Muscle of leg (tissue), 16 donors: ENCODE measurements at places on chromosomes 6 and 20. TPM values are rescaled to one million over a fixed set of nuclear protein-coding genes. Genes with fewer than 3 reads are reported as not detected.
A peak's percentile ranks its signal among the peaks of the same experiment; 100 is the strongest.

KIF6 gene
- 1.4 TPM for polyA plus RNA-seq

DNA sequence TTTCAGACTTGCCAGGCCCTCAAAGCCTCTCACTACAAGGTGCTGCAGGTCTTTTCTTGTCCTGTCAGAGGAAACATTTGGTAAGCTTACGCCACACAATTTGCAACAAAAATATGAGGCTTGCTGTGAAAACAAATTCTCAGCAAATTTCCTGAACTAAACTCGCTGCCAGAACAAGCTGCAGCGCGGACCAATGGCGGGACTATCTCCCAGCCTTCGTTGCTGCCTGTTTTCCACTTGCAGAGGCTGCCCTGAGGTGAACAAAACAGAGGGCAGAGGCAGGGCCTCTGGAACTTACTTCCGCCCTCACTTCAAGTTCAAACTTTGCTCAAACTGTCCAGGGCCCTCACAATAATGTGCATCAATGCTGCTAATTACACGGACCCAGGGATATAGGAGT is 12.4 kb downstream of the UQCC2 start:
- DNase-seq, result no peak

DNA sequence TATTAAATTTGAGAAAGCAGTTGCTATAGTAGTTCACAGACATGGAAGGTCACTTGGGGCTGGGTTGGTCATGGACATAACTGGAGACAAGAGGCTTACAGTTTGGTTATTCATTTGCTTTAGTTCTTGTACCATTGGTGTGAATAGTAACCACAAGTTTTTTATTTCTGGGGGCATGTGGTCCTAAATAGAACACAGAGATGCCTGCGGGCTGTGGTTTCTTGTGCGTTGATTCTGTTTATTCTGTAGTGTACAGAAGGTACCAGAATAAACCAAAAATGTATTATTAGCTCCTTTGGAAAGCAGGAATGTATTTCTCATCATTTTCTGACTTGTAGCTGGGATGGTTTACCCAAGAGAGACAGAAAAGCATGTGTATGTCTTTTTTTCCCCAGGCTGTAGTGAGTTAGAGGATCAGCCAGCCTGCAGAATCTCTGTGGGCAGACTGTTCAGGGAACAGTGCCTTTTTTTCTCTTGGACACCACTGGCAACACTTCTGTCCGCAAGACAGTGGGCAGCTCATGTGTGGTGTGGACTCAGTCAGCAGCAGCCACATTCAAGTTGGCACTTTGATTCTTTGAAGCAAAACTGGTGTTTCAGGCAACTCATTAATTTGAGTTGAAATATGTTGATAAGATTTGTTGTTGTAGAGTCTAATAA is 122.1 kb downstream of the LRRC1 start:
- no peak for DNase-seq

GRCh38 chr6:1075444-1075843 is 236.5 kb upstream of the FOXQ1 start:
- DNase-seq, result peak; percentile 15

DNA sequence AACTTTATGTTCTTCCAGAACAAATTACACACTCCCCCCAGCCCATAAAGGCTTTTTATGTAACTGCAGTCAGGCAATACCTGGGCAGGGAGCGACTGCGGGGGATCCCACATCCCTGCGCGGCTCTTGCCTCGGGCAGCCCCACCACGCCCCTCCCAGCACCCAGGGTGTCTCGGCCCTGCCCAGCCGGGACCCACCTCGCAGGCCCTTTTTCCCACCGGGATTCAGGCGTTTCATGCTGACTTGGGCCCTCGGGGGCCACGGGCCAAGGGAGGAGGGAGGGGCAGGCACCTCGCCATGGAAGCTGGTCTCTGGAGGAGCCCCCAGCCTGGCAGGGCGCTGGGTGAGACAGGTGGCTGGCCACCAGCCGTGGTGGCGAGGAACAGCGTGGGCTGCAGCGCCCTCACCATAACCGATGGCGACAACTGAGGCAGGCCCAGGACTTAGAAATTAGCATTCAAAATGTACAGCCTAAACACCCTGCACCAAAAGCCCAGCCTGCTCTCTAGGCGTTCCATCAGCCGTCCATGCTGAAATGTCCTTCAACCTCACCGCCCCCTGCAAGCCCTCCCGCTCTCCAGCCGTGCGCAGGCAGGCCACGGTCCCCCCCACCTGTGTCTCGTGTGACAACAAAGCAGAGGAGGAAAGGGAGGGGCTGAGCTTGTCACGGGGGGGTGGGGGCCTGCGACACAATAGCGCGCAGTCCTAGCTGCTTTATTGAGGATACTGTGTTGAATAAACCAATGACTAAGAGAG is 15.1 kb upstream of the FOXC1 start:
- DNase-seq, result no peak

OR2H1 gene
- polyA plus RNA-seq, result not detected

GRCh38 chr6:125747589-125748405 is 1.6 kb upstream of the HEY2 start:
- peak; percentile 37 for DNase-seq

DNA sequence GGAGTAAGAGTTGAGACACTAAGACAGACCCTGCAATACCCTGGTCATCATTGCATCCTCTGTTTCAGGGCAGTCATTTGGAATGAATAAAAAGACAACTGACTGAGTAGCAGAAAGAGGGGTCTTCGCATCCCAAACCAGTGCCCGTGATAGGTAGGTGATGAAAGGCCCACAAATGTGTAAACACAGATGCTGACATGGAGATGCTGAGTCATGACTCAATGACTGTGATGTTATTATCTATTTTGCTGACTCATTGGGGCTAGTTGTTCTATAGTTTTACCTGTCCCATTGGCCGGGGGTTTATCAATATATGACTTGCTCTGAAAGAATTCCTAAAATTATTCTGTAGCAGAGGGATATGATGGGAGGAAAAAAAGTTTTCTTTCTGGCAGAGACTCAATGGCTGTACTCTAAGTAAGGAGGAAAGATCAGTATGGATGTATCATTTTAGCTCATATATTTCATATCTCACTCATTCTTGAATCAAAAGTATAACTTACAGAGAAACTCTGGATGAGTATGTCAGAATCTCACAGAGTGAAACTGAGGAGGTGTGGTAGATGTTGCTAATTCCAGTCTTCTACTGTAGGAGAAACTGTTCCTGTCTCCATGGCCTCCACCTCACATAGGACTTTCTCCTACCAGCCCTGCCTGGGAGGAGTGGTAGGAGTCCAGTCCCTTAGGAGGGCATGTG is 119.9 kb upstream of the PREP start:
- DNase-seq, result no peak

GRCh38 chr6:22284666-22285065 is 12.2 kb downstream of the PRL start:
- no peak for DNase-seq

GHRH gene
- polyA plus RNA-seq, result not detected

GRCh38 chr6:36249536-36249935 is 20.3 kb upstream of the PNPLA1 start:
- DNase-seq, result no peak

GRCh38 chr6:101883505-101883904 is 490.0 kb downstream of the GRIK2 start:
- no peak for DNase-seq

DNA sequence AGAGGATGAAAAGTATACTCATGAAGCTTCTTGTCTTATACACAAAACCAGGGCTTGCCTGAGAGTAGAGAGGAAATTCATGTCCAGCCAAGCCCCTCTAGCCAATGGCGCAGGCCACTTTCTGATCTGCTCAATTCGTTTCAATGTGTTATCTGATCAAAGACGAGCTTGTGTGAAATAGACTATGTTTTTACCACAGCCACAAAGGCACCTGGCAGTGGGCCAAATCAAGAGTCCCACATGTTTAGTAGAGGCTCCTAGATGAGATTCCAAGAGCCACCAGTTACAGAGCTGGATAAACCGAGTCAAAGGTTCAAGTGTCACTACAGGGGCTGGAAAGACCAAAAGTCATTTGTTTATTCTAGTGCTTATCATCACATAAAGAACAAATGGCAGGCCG is 34.9 kb downstream of the GPLD1 start:
- no peak for DNase-seq

DNA sequence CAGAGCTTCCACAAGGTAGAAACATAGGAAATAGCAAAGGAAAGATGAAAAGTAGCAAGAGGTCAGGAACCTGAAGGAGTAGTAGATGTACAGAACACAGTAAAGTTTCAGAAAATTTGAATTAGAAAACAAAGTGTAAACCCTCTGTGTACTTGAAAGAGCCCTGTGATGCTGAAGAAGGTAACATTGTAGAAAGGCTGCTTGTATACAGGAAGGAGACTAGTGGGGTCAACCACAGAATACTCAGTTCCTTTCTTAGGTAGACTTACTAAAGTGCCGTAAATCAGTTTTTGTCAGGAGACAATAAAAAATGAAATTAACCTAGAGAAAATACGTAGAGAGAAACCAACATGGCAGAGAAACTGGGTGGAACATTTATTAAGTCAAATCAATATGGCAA is 149.7 kb downstream of the AIG1 start:
- DNase-seq, result no peak

AGER gene
- polyA plus RNA-seq, result 8.0 TPM

DNA sequence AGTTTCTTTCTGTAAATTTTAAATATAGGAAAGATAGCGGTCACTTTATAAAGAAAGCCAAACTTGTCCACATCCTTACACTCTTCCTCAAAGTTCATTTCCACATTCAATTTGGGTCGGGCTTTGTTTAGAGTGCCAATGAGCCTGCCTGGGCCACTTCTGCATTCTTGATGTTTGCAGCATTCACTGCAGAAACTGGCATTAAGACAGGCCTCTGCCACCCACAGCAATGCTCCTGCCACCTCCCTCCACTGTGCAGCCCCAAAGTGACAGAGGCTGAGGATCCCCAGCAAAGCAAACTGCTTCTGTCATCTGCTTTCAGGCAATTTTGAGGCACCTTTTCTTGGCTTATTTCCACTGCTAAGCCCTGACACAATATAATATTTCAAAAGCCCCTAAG is 61.2 kb downstream of the TNFAIP3 start:
- DNase-seq, result peak; percentile 48

CD93 gene
- 58.0 TPM for polyA plus RNA-seq

ULBP1 gene
- 0.71 TPM for polyA plus RNA-seq

SCGN gene
- polyA plus RNA-seq, result not detected

GRCh38 chr6:105282631-105283585 is 103.1 kb upstream of the POPDC3 start:
- DNase-seq, result no peak

TMC2 gene
- polyA plus RNA-seq, result 0.07 TPM

SRC gene
- 25.4 TPM for polyA plus RNA-seq

FAM83D gene
- 13.0 TPM for polyA plus RNA-seq

SAPCD1 gene
- polyA plus RNA-seq, result 2.7 TPM

DNA sequence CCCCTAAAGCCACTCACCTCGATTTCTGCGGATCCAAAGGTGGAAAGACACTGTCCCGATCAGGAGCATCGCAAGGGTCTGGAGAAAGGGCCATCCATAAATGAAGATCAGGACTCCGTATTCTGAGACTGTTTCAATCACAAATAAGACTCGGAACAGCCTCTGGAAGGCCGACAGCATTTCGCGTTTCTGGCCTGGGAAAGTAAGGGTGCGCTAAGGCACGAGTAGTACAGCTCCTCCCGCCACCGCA is 44.6 kb downstream of the DPPA5 start:
- DNase-seq, result peak; percentile 71

- DNase-seq, result no peak
Observed at GRCh38 chr6:23395381-23395780, 730.6 kb upstream of the NRSN1 start.
